Breast epithelium (tissue), 4 donors: ENCODE measurements at places on chromosomes 6 and 20. TPM values are rescaled to one million over a fixed set of nuclear protein-coding genes. Genes with fewer than 3 reads are reported as not detected.

DNA sequence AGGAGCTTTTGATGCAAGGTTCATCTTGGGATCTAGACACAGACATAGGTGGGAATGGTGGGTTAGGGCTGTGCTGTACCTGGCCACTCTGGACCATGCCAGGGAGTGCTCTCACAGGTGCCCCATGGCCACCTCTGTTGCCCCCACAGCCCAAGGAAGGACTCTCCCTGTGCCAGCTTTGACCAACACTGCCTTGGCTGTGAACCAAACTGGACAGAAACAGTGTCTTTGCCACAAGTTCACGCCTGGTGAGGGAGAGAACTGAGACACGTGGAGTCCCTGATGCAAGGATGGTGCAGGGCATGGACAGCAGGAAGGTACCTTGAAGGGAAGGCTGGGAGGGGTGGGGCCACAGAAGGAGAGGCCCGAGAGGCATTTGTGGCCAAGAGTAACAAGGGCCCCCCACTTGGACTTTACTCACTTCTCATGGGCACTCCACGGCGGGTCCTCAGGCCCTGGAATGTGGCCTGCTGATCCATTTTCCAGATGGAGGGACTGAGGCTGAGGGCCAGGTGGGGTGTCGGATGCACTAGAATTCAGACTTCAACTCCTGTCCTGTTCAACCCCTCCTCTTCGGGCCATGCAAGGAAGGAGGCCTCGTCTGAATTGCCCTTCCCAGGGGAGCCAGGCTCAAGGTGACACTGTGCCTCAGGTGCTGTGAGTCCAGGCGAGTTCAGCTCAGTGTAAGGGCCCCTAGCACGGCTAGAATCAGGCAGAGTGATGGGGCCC lies 103.3 kb downstream of the YTHDF1 start:
- no peak for DNase-seq

DNA sequence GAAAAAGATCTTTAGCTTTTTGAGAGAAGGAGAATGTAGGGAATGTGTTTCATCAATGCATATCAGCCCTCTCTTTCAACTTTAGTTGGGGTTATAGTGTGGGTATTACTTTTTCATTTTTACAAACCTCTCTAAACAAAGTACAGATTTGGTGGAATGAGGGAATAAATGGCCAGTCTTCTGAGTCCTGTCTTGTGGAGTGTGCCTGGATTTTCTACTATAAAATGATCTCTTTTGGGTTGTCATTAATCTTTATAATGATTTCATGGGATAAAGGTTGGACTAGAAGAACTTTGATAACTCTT lies 209.3 kb downstream of the RNF144B start:
- no peak for DNase-seq

DNA sequence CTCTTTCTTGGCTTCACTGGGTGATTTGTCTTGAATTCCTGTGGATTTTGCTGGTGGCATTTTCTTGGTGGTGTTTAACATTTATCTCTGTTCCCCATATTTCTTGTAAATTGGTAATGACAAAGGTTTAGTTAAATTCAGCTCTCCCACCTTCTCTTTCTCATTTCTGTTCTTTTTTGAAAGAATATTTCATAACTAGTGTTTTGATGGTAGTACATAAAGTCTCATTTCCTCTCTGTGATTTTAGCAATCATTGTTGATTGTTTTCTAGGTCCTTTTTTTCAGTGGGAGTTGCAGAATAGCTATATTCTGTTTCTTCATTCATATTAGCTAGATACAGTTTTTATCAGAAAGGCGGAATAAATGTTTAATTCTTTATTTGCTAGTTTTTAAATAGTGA lies 73.1 kb downstream of the QKI start:
- DNase-seq: no peak

Gene CYP21A2
- total RNA-seq: 14.1 TPM

Gene ROS1
- total RNA-seq: under 0.01 TPM

DNA sequence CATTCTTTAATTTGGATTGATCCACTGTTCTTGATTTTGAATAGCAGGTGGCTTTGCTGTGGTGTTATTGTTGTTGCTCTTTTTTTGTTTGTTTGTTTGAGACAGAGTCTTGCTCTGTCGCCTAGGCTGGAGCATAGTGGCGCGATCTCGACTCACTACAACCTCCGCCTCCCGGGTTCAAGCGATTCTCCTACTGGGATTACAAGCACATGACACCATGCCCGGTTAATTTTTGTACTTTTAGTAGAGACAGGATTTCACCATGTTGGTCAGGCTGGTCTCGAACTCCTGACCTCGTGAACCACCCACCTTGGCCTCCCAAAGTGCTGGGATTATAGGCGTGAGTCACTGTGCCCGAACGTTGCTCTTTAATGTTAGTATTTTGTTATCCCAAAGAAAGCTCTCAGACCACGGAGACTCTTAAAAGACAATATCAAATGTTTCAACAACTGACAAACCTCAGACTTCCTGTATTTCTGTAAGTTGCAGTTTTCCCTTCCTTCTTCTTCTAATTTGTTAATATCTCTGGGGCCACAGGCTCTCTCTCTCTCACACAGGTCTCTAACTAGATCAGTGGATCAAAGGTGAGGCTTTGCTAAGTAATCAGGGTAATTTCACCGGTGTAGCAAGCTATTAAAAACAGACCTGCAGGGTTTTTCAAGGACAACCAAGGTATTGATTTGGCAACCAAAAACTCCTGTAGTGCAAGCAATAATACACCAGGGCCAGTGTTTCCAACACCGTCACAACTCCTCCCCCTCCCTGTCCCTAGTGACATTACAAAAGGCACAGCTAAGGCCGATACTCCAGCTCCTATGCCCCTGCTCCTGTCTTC lies 48.8 kb upstream of the ZNF217 start:
- no peak for DNase-seq

- no peak for DNase-seq
These were observed 18.0 kb downstream of the EXOC2 start for GRCh38 chr6:674956-675355.

Gene OR5V1
- not detected for total RNA-seq

DNA sequence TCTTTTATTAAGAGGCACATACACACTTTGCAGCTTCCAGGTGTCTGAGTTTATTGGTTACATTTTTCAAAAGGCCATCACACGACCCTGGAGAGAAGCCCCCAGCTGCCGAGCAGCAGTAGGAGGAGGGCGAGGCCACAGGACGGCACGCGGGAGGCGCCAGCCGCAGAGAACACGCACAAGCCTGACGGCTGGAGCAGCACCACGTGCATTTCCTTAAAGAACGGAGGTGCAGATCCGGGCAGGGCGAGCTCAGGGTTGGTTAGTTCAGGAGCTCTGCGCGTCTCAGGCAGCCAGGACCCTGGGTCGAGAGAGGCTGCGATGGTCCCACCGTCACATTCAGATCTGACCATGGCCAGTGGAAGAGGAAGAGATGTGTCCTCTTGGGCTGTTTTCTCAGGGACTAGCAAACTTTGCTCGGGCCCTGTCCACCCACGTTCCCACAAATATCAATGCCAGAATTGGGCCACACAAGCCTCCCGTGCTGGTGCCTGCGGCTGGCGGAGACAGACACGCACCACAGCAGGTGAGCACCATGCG lies 121.4 kb upstream of the AFDN start:
- DNase-seq: no peak

- no peak for DNase-seq
These were observed 293.0 kb downstream of the ADGB start for GRCh38 chr6:146891615-146892265.

Gene TMEM151B
- not detected for total RNA-seq

Gene DUSP15
- total RNA-seq: 1.9 TPM

DNA sequence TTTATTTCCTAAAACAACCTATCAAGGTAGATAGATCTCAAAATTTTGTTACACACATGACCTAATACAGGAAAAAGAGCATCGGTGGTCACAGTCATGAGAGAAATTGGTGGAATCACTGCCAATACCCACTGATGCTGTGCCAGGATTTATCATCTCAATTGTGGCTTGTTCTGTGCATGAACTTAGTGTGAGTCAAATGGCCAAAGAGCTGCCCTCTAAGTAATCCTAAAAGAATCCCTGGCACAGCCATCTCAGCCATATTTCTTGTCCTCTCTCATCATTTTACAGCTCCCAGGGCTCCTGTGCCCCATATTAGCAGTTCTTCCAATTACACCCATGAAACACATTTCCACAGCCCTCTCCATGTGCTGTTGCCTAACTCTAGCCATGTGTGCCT lies 6.1 kb downstream of the GSTA5 start:
- DNase-seq: no peak

DNA sequence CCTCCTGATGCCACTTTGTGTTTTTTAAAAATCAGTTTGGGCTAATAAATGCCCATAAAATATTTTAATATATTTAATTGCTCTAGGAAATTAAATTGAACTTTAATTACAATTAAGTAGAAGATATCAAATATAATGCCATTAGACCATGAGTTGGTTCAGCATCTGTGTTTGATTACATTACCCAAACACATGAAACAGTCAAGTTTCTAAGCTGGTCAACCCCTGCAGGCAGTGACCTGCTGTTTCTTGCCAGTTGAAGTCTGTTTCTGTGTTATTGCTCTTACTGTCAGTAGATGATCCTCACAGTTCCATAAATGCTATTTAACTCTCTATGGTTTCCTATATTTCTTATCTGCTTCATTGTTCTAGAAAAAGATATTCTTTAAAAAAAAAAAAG lies 9.7 kb upstream of the TENT5A start:
- DNase-seq: no peak

Gene HSPA1L
- 1.9 TPM for total RNA-seq

- no peak for DNase-seq
These were observed 11.3 kb downstream of the TFAP2A start for GRCh38 chr6:10403385-10404106.

Gene CFAP61
- 0.33 TPM for total RNA-seq

DNA sequence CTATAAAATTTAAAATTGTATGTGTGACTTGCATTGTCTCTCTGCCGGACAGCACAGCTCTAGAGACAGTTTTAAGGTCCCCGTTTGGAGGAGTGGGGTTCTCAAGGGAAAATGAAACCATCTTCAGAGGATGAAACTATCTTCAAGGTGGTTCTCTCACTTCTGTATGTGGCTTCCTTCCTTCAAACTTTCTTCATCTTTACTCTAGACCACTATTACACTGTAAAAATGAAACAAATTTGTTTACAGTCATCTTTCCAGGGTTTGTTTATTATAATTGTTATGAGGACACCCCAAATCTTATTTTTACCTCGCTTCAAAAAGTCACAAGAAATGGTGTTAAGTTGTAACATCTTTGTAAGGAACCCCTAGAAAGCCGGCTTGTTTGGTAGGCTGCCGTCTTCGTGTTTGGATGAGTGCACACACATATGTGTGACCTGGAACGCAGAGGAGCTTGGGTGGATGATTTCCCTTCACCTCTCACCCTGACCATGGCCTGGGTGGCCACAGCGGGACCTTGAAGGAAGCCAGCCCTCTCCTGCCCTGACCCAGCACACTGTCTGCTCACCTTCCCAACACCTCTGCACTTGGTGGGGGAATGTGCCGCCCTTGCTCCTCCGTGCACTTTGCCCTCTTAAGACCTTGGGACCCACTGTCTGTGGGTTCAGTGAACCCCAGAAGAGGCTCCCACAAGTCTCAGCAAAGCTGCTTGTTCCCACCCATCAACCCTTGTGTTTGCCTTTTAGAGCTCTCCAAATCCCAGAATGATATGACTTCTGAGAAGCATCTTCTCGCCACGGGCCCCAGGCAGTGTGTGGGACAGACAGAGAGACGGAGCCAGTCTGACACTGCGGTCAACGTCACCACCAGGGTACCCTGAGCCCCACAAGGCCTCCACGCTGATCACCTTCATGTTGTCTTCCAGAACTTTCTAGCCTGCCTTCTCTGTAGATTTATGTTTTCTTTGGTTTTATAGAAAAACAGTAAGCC lies 67.8 kb downstream of the SYTL3 start:
- DNase-seq: no peak

Gene CDH26
- total RNA-seq: 3.1 TPM

GRCh38 chr6:20691185-20691584 lies 156.9 kb downstream of the CDKAL1 start:
- no peak for DNase-seq

Gene CTAGE9
- 0.16 TPM for total RNA-seq
